ENCODE measurements at places on chromosomes 1 and 21. TPM values are rescaled to one million over a fixed set of nuclear protein-coding genes. Genes with fewer than 3 reads are reported as not detected.

FAM151A gene
- not detected for total RNA-seq

C1QC gene
- not detected for total RNA-seq

PAPPA2 gene
- not detected for total RNA-seq

PLEKHG5 gene
- 3.3 TPM for total RNA-seq

MAP3K21 gene
- total RNA-seq = 6.6 TPM

IQGAP3 gene
- total RNA-seq = 47.1 TPM

UTS2 gene
- total RNA-seq = not detected
